ENCODE measurements at places on chromosomes 5 and 9.

GRCh38 chr9:126348911-126349550 lies 22.4 kb downstream of the MVB12B start:
- no peak for DNase-seq

DNA sequence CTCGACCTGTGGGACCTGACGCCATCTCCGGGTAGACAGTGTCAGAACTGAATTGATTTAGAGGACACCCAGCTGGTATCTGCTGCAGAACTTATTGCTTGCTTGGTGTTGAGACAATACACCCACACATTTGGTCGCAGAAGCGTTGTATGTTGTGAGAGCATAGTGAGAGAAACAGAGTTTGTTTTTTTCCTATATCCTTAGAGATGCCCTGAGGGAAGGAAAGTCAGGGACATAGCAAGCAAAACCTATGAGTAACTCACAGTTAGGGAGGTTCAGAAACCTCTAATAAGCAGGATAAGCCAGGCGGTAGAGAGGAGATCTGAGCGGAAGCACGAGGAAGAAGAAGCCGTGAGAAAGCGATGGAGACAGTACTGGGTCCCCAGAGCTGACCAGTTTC lies 59.8 kb downstream of the PTCD2 start:
- no peak for DNase-seq

- DNase-seq, result no peak
Measured at GRCh38 chr5:110644357-110644756, 82.1 kb downstream of the TMEM232 start.

GRCh38 chr9:89899573-89899972 lies 294.8 kb downstream of the GADD45G start:
- no peak for DNase-seq

- no peak for DNase-seq
Measured at GRCh38 chr5:31392061-31392460, 139.8 kb downstream of the DROSHA start.

DNA sequence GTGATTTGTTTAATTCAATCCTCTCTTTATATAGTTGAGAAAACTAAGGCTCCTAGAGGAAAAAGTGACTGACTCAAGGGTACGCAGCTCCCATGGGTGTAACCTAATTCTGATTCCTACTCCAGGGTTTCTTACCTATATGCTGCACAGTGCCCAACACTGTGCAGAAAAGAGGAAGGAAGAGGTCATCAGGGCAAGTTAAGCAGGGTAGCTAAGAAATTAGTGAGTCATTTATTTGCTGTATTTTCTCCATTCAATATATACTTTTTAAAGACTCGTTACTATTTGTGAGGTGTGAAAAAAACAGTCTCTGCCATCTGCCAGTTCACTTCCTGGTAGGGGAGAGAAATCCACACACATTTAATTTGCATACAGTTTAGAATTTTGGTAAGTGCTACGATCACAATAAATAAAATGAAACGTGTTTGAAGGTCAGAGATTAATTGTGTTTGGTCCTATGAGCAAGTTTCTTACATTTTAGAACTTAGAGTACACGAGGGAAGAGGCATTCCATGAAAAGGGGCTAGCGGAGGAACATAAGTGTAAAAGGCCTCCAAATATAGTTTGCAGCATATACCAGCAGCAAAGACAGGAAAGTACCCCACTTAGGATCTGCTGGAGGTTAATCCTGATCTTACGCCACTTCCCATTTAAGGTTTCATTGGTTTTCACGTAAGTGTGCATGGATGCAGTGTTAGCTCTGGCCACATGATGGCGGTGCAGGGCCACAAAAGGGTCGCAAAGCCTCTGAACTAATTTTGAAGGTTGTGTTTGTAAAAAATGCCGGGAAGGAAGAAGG lies 59.9 kb upstream of the TLR4 start:
- no peak for DNase-seq

GRCh38 chr9:69671311-69671878 lies 776 bp downstream of the APBA1 start:
- DNase-seq, result peak; percentile 1

- DNase-seq, result no peak
Measured at GRCh38 chr5:14700478-14701436, 36.2 kb downstream of the OTULIN start.

- DNase-seq, result no peak
Measured at GRCh38 chr5:2194236-2194555, 311.5 kb upstream of the IRX4 start.

- peak; percentile 16 for DNase-seq
Measured at GRCh38 chr9:129175825-129176633, 2.0 kb downstream of the IER5L start.

DNA sequence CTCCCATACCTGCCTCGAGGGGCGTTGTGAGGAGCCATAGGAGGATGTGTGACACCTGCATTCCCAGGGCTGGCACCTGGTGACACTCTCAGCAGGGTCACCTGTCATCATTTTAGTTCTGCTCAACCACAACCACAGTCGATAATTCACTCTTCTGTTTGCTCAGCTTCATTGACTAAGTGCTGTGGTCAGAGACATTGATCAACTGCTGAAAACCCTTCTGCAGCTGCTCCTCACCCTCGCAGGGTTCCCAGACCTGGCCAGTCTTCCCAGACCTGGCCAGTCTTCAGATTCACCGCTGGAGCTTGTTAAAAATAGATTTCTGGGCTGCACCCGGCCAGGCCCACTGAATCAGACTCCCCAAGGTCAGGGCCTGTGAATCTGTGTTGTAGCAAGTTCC lies 92.8 kb downstream of the MVB12B start:
- DNase-seq, result peak; percentile 67

DNA sequence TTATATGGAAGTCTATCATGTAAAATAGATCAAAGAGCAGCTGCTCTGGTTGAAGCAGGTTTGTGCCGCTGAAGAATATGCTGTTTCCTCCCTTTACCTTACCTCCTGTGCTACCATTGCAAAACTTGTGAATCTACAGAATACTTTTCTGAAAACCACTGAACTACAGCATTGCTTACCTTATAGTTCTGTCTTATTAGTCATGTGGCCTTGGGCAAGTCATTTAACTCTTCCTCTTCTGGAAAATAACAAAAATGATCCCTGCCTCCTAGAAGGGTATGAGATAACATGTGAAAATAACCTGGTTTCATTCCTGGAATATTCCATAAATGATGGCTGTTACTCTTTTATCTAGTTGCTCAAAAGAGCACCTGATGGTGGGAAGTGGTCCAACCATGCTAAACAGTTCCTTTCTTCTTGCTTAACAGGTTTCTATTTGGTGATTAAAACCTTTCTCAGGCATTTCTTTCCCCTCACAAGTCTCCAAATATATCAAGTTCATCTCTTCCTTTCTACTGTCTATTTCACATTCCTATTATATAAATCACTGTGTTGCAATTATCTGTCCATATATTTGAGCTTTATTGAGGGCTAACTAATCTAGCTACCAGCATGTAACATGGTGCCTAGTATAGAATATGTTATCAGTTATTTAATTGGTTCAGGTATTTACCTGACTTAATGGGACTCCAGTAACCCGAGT lies 15.0 kb downstream of the TRIM32 start:
- DNase-seq, result no peak

DNA sequence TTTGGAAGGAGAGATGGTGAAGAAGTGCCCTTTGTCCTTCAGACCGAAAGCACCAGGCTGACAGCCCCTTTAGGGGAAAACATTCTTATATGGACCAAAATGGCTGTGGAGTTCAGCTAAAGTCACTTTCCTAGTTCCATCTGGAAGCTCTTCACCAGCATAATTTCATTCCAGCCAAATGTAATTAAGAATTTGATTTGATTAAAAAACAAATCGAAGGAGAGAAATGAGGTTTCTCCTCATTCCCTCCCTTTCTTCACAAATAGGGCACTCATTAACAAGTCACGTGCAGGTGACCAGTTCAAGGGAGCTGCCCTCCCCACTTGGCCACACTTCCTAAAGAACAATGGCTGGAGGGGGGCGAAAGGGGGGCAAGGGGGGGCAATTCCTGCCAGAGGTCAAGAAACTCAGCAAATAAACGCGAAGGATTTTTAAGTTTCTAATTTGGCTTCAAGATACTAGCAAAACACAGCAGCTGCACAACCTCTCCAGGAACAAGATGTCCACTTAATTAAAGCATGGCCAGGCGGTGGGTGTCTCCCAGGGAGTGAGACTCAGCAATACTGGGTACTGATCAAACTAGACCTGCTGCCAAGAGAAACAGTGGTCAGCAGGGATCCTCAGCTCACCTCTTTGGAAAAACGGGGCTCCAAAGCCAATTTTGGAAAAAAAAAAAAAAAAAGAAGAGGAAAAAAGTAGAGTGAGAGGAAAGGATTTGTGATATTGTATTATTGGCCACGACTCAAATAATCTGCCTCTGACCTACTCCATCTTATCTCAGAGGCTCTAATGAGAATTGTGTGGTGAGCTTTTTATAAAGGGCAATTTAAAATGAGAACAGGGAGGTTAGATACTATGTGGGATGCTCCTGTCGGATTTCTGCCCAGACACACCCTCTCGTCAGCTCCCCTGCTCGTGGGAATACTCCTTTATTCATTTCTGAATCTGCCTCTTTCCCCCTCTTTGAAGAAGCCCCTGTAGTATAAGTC lies 254.3 kb downstream of the ZSWIM6 start:
- DNase-seq, result no peak

- DNase-seq, result no peak
Measured at GRCh38 chr5:138981131-138981530, 106.0 kb upstream of the LRRTM2 start.

- no peak for DNase-seq
Measured at GRCh38 chr5:32264957-32265572, 47.7 kb downstream of the MTMR12 start.

DNA sequence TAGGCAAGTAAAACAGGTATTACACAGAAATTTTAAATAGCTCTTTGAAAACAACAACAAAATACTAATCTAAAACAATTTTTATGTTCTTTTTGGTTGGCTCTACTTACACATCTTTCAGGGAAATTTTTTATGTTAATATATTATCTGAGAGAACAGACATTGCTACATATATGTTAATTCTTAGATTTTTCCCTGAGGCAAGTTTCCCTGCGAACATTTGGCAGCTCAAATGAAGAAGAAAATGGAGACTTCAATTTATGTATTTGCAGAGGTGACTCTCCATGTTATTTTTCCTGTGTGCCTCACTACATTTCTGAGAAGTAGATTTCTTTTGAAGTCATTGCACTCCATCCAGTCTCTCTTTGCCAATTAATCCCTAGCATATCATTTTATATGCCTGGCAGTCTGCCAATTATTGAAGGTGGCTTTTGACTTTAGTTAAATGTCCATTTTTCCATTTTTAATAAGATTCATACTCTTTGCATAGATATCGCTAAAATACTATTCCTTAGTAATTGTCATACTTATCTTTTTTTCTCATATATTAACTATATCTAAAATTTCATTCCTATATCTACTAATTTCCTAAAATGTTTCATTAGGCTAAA lies 908.2 kb upstream of the CDH10 start:
- DNase-seq, result no peak

DNA sequence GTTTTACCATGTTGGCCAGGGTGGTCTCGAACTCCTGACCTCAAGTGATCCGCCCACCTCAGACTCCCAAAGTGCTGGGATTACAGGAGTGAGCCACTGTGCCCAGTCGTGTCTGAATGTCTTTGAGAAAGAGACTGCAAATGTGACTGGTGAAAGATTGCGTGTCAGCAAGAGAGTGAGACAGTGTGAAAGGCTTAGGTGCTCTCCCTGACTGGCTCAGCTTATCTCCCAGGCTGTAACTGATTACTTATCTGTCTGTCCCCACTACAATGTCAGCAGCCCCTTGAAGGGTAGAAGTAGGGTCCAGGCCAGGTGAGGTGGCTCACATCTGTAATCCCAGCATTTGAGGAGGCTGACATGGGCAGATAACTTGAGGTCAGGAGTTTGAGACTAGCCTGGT lies 3.4 kb upstream of the FGFR4 start:
- no peak for DNase-seq

DNA sequence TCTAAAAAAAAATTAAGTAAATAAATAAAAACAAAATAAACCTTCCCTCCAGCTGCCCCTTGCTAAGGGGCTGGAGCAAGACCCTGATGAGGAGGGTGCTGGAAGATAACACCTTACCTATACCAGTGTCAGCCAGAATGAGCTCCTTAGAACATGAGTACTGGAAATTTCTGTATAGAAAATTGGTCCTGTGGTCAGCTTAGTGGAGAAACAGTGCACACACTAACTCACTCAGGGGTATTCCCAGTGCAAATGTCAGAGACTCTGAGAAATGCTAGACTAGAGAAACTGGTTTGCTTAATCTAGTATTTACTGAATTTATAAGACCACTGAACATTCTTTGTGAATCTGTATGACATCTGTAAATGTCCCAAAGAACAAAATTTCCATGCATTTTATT lies 62.1 kb upstream of the CTXN3 start:
- DNase-seq, result no peak

- no peak for DNase-seq
Measured at GRCh38 chr9:79151791-79152190, 420.0 kb upstream of the TLE4 start.

GRCh38 chr5:5372930-5373329 lies 49.5 kb upstream of the ICE1 start:
- DNase-seq, result no peak

DNA sequence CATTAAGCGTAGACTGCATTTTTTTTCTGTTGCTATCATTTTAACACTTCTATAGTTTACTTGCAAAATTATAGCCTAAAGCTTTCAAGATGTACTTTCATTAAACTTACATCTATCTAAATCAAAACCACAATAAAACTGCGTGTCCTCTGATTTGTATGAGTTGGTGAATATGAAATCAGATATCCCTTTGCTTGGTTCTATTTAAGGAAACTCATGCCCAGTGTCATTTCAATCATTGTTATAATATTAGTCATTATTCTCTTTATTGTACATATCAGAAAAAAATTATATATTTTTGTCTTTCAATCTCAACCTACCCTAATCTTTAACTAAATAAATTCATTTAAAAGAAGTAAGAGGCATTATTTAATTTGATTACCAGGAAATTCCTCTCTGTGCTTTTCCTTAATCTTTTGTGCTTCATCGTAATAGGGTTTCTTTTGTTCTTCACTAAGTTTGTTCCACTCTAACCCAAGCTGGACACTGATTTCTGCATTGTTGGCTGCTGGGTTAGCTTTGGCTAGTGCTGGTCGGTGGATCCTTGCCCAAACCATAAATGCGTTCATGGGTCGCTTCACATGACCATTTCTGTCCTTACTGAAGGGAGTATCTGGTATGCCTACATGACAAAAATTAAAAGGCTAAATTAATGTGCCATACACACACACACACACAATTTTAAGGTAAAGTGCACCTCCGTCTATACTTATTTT lies 3.8 kb downstream of the SOX30 start:
- no peak for DNase-seq

- DNase-seq, result no peak
Measured at GRCh38 chr5:98568336-98568735, 205.1 kb upstream of the RGMB start.

Measured in NCI-H187 (cell line).